Erythroblast (primary cell): ENCODE measurements at places on chromosomes 4 and X.

GRCh38 chr4:146236216-146236615 is 21.9 kb downstream of the REELD1 start:
- no peak for DNase-seq

GRCh38 chr4:89123451-89123851 is 12.1 kb downstream of the TIGD2 start:
- no peak for DNase-seq

DNA sequence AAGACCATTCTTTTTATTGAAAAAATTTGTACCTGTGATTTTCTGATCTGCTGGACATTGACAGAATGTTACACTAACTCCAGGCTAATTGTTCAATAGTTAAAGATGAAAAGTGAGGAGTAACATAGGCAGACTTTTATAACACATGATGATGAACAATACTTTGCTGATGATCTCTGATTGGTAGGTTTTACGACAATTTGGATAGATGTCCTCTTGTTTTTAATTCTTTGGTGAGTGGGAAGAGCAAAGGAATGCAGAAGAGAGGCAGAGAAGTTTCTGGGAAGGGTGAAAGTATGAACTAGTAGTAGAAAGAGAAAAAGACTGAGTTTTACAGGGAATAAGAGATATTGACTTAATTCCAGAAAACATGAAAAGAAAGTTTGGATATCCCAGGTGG is 267.3 kb upstream of the HAND2 start:
- DNase-seq = no peak

GRCh38 chr4:40918330-40918729 is 168.6 kb downstream of the NSUN7 start:
- DNase-seq = no peak

DNA sequence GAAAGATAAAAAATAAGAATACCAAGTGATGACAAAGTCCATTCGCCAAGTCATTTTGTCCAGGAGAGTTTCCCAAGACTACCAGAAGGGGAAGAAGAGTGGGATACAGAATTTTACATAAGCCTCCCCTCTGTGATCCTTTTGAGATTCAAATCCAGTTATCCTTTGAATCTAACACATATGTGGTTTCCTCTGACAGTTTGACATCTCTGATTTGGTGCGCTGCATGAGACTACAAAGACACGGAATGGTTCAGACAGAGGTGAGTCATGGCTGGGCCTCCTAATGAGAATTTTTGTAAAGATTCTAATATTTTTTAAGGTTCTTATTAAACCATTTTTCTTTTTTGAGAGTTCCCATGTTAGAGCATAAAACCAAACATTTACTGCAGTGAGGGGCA is 38.3 kb downstream of the SLC10A6 start:
- DNase-seq = no peak

DNA sequence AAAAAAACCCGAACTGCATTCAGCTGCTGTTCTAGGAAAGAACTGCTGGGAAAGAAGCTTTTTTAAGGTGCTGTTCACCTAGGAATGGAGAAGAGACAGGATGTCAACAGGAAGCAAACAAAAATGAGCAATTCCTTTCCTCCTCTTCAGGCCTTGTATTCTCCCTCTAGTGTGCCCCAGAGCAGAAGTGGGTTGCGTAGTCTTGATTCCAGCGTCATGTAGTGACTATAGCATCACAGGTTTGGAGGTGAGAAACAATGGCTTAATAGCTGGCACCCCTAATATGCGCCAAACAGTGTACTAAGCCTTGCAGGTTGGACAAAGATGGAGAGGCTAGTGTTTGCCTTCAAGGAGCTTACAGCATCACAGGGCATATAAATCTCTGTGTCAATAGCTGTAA is 146.3 kb upstream of the LCORL start:
- DNase-seq = no peak
